ENCODE measurements at places on chromosomes 2 and 18.

GRCh38 chr2:224156436-224156835 is 117.3 kb upstream of the SERPINE2 start:
- DNase-seq, result no peak

DNA sequence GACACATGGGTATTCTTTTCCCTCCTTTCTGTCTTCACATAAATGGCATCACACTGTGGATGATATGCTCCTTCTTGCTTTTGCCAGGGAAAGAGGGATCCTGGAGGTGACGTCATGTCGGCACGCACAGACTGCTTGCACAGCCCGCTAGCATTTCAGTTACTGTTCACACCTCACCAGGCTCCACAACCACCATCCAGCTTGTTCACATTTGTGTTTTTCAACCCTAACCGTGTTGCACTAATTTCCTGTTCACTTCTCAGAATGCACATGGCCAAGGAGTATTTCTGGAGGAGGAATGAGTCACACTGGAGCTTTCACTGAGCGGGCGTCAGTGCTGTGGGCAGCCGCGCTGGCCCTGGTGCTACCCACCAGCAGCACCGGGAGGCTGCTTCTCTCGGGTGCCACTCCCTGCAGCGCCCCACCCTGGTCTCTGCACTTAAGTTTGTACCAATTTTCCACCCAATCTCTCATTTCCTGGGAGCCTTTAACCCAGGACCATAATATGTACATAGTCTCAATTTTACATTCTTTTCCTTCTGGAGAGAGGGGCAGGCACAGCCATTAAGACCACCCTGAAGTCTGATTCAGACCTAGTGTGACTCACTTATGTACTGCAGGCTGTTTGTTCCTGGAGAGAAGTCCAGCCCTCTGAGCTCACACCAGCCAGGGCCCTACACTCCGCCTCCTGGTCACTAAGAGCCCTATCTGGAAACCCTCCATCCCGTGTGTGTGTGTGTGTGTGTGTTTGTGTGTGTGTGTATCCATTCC is 65.1 kb downstream of the MBP start:
- no peak for DNase-seq

DNA sequence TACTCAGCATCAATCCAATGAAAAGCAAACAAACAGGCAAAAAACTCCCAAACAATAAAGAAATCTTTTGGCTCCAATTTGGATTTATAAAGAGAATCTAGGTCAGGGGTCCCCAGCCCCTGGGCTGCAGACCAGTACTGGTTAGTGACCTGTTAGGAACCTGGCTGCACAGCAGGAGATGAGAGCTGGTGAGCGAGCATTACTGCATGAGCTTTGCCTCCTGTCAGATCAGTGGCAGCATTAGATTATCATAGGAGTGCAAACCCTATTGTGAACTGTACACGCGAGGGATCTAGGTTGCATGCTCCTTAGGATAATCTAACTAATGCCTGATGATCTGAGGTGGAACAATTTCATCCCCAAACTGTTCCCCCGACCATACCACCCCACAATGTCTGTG is 102.2 kb downstream of the KIAA1328 start:
- DNase-seq, result no peak

DNA sequence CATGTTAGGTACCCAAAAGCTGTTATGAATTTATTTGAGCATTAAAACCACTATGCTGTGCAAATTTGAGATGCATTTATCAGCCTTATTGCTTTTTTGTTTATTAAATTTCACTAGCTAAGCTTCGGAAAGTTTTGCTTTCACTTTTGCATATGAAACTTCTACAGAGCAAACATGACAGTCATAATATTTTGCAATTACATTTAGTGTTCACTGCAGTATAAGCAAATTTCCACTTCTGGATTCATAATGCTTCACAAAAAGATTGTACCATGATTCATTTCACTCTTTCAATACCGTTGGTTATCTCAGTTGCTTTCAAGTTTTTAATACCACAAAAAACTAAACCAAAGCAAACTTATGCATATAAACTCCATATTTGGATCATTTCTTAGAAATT is 228.7 kb upstream of the SLC8A1 start:
- DNase-seq, result no peak

GRCh38 chr2:178452334-178452733 is 1.2 kb downstream of the PJVK start:
- no peak for DNase-seq

DNA sequence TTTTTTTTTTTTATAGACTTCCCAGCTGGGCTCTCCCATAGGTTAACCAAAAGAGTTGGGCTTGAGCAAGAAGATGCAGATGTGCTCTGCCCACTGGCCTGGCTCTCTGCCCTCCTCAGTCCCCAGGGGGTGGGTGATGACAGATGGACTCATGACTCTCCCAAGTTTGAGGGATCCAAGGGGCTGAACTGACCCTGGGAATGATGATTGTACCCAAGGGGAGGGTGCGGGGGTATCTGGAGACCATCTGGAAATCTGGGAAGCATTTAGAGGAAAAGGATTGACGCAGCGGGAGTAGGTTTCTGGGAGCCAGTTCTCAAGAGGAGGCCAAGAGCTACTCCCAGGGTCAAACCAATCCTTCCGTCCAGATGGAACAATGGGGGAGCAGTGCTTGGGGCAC is 330.8 kb downstream of the CYP26B1 start:
- no peak for DNase-seq

DNA sequence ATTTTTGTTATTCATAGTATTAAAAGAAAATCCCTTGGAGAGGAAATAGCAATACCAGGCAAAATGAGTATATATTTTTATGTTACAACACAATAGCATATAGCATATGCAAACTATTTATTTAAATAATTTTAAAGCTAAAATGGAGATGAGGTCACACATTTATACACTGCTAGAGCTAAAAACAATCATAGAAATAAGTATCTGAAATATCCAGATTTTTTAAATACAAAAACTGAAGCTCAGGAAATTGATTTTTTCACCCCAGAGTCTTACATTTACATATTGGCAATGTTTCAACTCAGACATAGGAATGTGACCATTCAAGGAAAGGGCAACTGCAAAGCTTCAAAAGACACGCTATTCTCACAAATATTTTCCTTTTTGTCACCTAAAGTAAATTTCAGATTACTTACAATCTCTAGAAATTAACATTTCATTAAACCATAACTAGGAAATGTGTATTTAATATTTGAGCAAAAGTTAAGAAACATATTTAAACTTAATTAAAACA is 8.9 kb downstream of the TFPI start:
- no peak for DNase-seq

GRCh38 chr2:156890529-156891148 is 366.9 kb upstream of the GALNT5 start:
- no peak for DNase-seq

GRCh38 chr2:36539631-36540030 is 58.3 kb downstream of the FEZ2 start:
- peak; percentile 24 for DNase-seq

DNA sequence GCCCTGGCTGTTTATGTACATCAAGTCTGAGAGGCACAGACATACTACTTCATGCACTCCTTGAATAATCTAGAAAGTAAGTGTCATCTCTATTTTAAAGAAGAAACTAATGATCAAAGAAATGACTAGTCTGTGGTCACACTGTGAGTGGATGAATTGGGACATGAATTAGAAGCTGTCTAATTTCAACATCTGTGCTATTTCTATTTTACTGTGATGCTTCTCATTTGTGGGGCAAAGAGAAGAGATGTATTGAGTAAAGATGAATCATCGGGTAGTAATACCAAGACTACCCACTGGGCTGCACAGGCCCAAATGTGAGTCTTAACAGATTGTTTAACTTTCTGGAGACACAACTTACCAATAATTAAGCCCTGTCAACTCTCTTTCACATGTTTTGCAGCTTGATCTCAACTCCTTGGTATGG is 42.4 kb upstream of the MTIF2 start:
- DNase-seq, result peak; percentile 9

GRCh38 chr2:165889158-165889557 is 64.4 kb downstream of the TTC21B start:
- no peak for DNase-seq

GRCh38 chr2:63950414-63950813 is 68.8 kb downstream of the VPS54 start:
- no peak for DNase-seq

DNA sequence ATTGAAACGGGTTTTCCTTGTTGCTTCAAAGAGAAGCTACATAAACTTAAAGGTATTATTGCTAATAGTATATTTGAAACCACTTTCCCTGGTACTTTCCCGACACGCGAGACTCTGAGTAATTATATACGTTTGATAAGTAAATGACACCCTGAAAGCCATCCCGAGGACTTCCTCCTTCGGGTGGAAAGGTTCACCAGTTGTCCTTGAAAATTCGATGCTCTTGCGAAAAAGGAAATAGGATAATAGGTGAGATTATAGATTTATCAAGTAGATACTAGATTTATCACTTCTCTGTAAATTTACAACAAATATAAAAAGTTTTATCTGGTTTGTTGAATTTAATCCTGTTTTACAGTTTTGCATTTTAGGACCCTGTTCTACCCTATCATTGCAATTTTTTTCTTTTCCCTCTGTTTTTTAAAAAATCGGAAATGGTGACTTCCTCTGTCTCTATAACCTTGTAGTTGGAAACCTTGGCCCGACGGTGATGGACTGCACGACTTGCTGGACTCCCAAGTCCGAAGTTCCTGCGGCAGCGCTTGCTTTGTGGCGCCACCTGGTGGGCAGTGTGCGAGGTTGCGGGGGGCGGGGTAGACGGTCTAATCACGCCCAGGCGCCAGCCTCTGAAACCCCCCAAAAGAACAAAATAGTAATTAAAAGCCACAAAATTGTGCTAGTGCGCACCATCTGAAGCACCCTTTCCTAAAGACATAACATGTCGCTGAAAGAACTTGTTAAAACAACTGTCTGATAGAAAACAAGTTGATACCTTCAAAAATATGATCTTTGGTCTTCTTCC is 972 bp upstream of the DLX2 start:
- no peak for DNase-seq

DNA sequence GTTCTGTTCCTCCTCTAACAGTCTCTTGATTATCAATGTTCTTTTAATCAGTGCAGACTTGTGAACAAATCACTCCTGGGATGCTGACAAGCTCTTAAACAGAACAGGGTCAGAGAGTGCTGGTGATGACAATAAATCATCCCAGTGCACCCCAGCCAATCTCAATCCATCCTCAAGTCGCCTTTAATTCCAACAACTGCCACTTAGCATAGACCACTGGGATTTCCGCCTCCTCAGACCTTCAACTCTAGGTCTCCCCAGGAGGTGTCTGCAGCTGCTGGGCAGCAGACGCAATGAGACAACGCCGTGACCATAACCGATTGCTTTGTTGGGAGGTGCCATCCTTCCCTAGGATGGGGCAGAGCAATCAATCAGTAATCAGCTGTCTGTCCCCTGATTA is 184.2 kb upstream of the ACAA2 start:
- no peak for DNase-seq

- no peak for DNase-seq
Measured at GRCh38 chr2:239806758-239807434, 218.2 kb downstream of the NDUFA10 start.

- DNase-seq, result no peak
Measured at GRCh38 chr2:11945139-11946126, 199.0 kb downstream of the LPIN1 start.

- no peak for DNase-seq
Measured at GRCh38 chr2:174048243-174048642, 83.1 kb upstream of the SP3 start.

DNA sequence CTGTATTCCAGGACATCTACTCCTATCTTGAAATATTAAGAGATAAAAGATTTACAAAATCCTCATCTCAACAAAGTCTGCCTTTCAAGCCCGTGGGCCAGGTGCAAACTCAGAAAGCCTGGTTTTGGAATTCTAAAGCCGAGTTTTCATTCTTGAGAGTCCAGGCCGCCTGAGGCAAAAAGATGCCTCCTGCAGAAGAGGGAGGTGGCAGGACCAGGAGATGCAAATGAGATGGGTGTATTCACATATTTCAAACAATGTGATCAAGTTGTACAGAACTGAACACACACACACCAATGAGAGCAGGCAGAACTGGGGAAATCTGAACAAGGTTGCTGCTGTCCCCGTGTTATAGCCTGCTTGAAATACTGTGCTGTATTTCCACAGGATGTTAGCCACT is 7.7 kb upstream of the HS6ST1 start:
- no peak for DNase-seq

DNA sequence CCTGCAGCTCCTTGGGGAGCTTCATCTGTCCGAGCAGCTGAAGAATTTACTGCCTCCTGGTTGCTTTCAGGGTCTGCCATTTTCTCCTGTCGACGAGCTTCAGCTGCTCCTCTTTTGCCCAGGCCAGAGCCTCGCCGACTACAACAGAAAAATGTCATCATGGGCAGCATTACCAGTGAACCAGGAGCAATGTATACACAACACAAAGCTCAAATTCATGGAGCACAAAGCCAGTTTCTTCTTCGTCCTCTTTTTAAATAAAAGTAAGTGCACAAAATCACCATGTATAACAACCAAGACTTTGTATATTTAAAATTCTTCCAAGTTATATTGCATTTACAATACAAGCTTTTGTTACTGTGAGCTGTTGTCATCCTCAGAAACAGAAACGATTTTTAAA is 85.0 kb downstream of the TRIP12 start:
- DNase-seq, result no peak

- no peak for DNase-seq
Measured at GRCh38 chr2:36528274-36528673, 69.7 kb downstream of the FEZ2 start.

DNA sequence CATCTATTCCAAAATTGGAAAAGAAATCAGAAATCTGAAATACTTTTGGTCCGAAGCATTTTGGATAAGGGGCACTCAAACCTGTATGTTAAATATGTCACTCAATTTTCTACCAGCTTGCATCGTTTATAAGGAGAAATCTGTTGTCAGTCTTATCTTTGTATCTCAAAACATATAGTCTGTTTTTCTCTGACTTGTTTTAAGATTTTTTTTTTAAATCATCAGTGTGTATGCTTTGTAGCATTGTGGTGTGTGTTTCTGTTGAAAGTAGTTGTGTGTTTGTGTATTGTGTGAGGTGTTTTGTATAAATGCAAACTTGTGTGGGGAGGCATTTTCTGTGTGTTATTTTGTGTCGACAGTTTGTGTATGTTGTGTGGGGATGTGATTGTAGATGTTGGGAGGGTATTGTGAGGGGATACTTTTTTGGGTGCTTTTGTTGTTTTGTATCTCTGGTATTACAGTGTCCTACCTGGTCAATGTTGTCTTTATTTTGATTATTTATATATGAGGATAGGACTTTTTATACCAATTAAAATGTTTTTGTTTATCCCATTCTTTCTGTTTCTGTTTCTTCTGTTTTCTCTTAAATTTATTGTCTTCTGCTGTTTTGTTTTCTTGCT is 30.9 kb downstream of the SMCHD1 start:
- DNase-seq, result no peak

DNA sequence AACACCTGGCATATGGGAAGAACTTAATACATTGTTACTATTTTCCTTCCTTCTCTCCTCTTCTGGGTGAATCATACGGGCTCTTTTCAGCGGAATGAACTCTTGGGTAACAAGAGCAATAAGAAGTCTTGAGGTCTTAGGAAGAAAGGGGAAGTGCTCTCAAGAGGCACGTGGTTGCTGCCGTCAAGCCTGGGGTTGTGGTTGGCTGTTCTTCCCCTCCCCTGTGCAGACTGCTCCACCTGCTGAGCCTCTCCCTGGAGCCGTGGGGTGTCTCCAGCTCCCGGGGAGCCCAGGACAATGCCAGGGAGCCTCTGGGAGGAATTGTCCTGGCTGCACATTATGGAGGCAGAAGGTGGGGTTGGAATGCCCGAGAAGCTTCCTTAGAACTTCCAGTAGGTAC is 19.4 kb downstream of the TOGARAM2 start:
- no peak for DNase-seq

- no peak for DNase-seq
Measured at GRCh38 chr2:241052677-241053360, 49.3 kb downstream of the MTERF4 start.

GRCh38 chr2:100780203-100781008 is 39.5 kb upstream of the NPAS2 start:
- no peak for DNase-seq

Data from AG04449 (cell line).